Activated T-helper 1 cell treated with Interleukin-2 at 50 U/mL for 16 hours (primary cell): ENCODE measurements at places on chromosomes 2 and 18.

DNA sequence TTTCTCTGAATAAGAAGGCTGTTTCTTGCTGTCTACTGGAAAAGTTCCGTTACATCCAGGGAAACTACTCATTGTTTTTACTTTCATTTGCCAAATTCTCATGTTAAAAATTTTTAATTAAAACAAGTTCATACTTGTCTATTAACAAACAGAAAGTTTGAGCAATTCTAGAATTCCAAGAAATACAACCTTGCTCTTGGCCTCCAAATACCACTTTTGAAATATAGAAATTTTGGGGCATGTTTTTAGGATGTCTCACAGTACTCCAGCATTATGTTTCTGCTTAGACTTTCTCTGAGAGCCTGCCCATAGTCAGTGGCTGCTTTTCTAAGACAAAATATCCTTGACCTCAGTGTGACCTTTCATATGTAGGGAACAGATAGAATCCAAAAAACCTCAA is 228.7 kb upstream of the RND3 start:
- DNase-seq: no peak

DNA sequence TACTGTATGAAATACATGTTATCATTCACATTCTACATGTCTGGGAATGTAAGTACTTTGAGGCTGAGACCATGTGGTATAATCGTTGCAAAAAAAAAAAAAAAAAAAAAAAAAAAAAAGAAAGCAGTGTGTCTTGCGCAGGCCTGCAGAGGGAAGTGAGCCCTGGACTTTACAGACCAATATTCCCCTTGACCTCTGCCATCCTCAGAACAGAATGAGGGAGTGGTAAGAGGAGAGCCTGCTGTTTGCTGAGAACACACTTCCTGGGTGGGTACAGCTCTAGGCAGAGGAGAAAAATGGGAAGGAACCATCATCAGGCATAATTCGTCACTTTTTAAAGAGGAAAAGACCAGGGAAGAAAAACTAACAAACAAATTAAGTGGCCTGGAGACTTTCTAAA is 28.8 kb upstream of the TBC1D8 start:
- no peak for DNase-seq

GRCh38 chr2:164496881-164497280 is 124.4 kb downstream of the GRB14 start:
- DNase-seq: no peak

DNA sequence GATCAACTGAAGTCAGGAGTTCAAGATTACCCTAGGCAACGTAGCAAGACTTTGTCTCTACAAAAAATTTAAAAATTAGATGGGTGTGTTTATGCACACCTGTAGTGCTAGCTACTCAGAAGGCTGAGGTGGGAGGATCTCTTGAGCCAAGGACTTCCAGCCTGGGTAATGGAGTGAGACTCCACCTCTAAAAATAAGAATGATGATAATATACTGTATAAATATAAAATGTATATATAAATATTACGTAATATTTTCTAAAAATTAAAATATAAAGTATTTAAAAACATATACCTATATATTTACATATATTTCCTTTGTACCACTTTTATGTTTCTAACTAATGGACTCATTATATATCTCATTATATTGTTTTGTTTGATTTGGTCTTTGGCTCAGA is 409.5 kb upstream of the REG3G start:
- DNase-seq: no peak

DNA sequence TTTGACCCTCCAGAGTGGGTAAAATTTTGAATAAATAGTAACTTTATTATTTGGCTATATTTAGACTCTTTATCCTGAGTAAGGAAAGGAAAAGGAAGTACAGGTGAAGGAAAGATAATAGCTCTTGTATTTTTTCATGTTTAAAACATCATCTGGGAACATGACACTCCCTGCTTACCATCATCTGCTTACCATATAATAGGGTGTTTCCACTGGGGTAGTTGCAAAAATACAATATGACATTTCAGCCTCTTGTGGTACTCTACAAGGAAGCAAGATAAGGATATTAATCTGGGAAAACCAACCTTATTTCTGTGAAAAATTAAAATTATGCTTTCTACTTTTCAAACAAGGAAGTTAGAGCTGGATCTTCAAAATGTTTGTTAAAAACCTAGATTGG is 9.9 kb downstream of the RELCH start:
- no peak for DNase-seq

GRCh38 chr2:189673661-189674373 is 653 bp upstream of the ANKAR start:
- DNase-seq: no peak

- no peak for DNase-seq
Measured at GRCh38 chr2:120447127-120447785, 101.3 kb downstream of the INHBB start.

- no peak for DNase-seq
Measured at GRCh38 chr2:85566265-85566664, 5.0 kb upstream of the GGCX start.

DNA sequence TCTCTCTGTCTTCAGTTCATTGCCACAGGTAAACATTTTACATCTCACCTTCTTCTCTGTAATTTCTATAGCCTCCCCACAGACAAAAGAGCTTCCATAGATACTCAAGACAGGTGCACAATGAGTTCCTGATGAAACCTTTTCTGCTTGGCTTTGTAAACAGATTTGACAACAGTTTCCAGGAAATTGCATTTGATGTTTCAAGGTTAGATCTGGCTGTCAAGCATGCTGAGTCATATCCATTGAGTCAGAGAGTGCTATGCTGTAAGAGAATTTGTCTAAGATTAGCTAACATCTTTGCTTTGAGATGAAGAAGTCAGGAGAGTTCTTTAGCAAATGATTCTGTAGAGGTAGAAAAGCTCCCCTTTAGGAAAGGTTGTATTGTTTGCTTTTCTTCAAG is 40.6 kb upstream of the MAP2 start:
- DNase-seq: no peak

- no peak for DNase-seq
Measured at GRCh38 chr2:60678551-60678950, 77.5 kb upstream of the PAPOLG start.

- no peak for DNase-seq
Measured at GRCh38 chr18:5640939-5641338, 97.1 kb upstream of the EPB41L3 start.

- DNase-seq: no peak
Measured at GRCh38 chr2:217857624-217858506, 144.9 kb downstream of the TNS1 start.

DNA sequence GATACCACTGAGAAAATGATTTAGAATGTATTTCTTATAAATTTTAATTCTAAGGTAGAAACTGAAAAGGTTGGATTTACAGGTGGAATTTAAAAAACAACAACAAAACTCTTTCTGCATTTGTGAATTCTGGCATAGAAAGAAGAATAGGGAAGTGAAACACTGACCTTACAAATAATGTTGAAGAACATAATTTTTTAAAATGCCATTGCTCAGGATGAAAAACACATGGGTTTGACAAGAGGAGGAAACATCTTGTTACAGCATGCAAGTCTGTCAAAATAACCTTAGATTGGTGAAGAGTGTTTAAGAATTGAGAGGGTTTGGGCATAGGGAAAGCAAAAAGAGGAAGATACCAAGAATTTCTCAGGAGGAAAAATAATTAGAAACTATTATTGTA is 184.3 kb downstream of the UBE2E3 start:
- DNase-seq: no peak

- DNase-seq: no peak
Measured at GRCh38 chr2:189521699-189522434, 58.7 kb downstream of the SLC40A1 start.

GRCh38 chr18:11850821-11851145 is 430 bp upstream of the CHMP1B start:
- DNase-seq: no peak

- no peak for DNase-seq
Measured at GRCh38 chr2:3408781-3409180, 29.3 kb downstream of the TRAPPC12 start.

DNA sequence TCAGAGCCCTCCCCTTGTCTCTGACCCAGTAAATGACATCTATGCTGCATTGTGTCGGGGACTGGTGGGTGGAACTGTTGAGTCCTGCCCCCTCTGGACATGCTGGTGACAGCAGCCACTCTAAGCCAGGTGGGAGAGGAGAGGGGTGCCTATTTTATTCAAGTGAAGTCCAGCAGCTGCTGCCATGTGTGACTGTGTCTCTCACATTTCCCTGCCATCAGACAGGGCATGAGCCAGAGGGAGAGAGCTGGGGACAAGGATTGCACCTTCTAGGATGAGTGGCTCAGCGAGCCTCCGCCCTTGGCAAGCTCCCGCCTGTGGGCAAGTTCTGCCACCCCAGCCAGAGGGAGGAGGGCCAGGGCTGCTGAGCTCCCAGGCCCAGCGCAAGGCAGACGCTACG is 13.7 kb downstream of the NGEF start:
- DNase-seq: no peak

GRCh38 chr2:70984576-70985282 is 6.3 kb downstream of the ANKRD53 start:
- DNase-seq: peak; percentile 70

- no peak for DNase-seq
Measured at GRCh38 chr2:74186038-74186437, 7.4 kb upstream of the MOB1A start.

DNA sequence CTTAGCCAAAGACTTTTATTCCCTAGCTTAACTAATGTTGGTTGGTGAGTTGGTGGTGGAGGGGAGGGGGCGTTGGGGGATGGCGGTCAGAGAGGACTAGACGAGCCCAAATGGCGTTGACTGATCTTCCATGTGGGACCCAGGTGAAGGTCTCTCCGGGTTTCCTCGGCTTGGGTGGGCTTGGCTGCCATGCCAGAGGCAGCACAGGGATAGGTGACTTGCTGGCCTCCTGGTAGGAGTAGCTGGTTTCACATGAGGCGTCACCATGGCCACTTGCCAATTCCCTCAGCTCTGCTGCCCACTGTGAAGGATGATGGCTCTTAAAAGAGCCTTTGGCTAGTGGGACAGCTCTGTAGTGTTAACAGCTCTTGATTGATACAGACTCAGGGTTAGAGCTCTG is 1337.0 kb upstream of the FAM98A start:
- DNase-seq: no peak

GRCh38 chr2:189954989-189955388 is 107.5 kb downstream of the MSTN start:
- DNase-seq: no peak

DNA sequence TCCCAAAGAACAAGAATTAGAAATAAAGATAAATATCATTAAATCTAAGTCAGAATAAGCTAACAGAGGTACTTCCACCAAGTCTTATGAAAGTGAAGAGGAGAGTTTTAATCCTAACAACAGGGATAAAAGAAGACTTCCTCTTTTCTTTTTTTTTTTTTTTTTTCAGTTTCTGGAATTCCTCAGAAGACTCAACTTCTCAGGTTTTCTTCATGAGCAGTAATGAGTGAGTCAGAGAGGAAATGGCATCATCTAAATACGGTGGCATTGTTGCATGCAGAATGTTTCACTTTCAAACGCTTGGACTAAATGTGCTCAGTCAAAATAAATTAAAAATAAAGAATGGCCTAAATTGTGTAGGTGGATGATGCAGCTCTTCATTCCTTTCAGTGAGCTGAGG is 45.6 kb upstream of the ARHGAP15 start:
- no peak for DNase-seq

DNA sequence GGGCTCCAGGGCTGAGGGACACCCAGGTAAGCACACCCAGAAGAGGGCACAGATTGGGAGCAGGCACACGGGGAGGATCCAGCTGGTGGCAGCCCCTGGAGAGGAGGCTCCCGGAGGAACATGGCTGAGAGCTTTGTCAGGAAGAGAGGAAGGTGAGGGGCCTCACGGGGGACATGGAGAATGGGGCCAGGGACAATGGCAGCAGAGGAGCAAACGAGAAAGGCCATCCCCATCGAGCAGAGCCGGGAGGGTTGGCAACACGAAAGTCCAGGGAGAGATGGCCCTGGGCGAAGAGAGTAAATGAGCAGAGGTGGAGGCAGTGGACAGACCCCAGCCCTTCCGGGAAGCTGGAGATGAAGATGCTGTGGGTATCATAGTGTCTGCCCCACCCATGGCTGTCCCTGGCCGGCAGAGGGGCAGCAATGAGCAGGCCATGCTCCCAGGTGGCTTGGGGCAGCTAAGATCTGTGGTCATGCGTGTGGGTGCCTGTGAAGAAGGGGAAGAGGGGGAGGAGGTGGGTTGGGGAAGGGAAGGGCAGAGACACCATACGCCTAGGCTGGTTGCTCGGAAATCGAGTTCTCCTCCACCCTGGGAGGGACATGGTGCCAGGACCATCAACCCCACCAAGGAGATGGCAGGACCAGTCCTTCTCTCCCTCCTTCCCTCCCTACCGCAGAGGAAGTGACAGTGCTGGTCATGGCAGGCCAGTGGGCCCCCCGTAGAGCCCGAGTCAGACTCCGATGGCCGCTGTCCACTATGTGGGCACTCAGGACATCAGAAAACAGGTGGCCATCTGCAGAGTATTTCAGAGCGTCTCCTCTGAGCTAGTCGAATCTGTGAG is 191.7 kb downstream of the NDUFA10 start:
- DNase-seq: no peak

- no peak for DNase-seq
Measured at GRCh38 chr2:132373391-132374135, 43.0 kb upstream of the GPR39 start.

- no peak for DNase-seq
Measured at GRCh38 chr2:187263675-187264560, 184.1 kb downstream of the CALCRL start.

- DNase-seq: no peak
Measured at GRCh38 chr2:158060835-158061435, 40.7 kb upstream of the UPP2 start.

- no peak for DNase-seq
Measured at GRCh38 chr2:120802158-120802557, 66.5 kb downstream of the GLI2 start.

GRCh38 chr2:234412726-234413125 is 84.2 kb downstream of the ARL4C start:
- no peak for DNase-seq

DNA sequence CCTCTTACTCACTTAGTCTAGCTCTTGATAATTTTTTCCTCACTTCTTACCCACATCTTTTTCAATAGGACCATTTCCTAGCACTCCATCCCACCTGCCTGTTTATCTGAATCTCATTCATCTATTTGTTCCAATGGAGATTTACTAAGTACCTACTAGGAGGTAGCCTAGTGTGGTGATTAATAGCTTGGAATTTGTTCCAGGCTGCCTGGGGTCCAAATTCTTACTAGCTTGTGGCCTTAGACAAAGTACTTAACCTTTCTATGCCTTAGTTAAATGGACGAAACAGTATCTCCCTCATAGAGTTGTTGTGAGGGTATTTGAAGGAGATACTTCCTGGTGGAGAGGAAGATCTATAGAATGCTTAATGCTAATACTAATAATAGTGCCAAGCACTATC is 42.9 kb upstream of the SERTAD2 start:
- DNase-seq: no peak

GRCh38 chr2:46589356-46589755 is 110.0 kb downstream of the TMEM247 start:
- DNase-seq: no peak
